ENCODE measurements at places on chromosomes 6 and 20.

- DNase-seq = no peak
These were observed 13.8 kb downstream of the SYTL3 start for GRCh38 chr6:158663625-158664165.

- no peak for DNase-seq
These were observed 322.4 kb downstream of the TFAP2B start for GRCh38 chr6:51141080-51141479.

DNA sequence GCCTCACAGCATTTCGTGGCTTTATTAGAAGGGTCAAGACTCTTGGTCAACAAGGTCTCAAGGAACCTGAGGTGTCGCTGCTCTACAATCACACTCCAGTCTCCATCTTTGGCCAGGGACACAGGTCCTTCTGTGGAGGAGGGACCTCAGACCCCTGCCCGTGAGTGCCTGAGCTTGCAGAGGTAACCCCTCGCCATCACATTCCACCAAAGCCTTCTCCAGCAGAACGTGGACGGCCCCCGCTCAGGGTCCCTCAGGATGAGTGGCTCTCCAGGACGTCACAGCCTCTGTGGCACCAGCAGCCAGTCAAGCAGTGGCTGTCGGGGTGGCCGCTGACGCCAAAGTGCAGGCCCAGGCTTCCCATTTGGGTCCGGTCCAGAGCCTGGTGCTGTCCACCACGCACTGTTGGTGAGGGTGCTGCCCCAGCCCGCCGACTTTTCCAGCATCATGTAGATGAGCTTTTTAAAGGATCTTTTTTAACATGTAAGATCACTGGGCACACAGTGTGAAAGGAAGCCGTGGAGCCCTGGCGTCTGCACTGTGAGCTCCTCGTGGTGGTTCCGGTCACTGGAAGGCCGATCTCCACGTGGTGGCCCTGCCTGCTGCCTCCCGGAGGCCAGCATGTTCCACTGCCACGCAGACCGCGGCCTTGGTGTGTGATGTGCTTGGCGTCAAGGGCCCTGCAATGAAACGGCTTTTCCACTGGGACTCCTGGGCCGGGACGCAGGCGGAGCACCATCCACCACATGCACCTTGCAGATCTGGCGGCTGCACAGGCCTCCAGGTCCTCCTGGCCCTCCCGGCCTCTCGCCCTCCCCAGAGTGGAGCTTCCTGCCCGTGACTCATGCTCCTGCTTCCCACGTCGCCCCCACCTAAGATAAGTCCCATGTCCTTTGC lies 8.3 kb upstream of the KIF25 start:
- DNase-seq = no peak

DNA sequence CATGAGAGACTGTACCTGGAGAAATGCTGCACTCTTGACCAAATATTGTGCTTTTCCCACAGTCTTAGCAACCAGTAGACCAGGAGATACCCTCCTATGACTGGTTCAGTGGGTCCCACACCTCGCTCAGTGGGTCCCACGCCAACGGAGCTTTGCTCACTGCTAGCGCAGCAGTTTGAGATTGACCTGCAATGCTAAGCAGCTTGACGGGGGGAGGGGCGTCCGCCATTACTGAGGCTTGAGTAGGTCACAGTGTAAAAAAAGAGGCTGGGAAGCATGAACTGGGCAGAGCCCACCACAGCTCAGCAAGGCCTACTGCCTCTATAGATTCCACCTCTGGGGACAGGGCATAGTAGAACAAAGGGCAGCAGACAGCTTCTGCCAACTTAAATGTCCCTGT lies 49.0 kb upstream of the HIVEP2 start:
- no peak for DNase-seq

DNA sequence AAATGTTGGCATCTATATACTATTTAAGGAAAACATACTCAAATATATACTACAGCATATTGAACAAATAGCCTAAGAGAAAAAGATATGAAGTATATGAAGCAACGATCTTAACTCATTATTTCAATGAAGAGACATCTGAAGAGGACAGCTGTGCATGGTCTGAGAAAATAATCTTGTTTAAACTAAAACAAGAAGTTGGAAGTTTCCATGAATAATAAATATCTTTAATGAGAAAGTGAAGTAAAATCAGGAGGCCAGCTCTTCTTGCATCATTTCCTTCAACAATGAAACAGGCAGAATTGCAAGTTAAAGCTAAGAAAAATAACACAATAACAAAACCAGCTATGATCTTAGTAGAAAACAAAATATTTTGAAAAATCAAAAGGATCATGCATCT lies 1265.4 kb upstream of the MAP3K7 start:
- no peak for DNase-seq

Measured in NCI-H1930 (cell line).